Frontal cortex (tissue), 4 donors: ENCODE measurements at places on chromosomes 12 and 14. TPM values are rescaled to one million over a fixed set of nuclear protein-coding genes. Genes with fewer than 3 reads are reported as not detected.

ALX1 gene
- total RNA-seq: under 0.01 TPM

IPO8 gene
- total RNA-seq: 31.8 TPM

GYS2 gene
- not detected for total RNA-seq

PLEKHA5 gene
- 69.7 TPM for total RNA-seq

WNT1 gene
- total RNA-seq: not detected

KRT86 gene
- total RNA-seq: under 0.01 TPM

TCTN2 gene
- total RNA-seq: 46.5 TPM

CLEC1B gene
- not detected for total RNA-seq
